Stimulated activated CD8-positive, alpha-beta memory T cell treated with anti-CD3 and anti-CD28 coated beads, Interleukin-4, amount 100 ng/mL, for 1 hour (primary cell): ENCODE measurements at places on chromosomes 5 and 9.

- no peak for DNase-seq
These were observed 311.8 kb upstream of the DMRT1 start for GRCh38 chr9:529731-530130.

GRCh38 chr5:87754009-87754757, 341.5 kb upstream of the CCNH start:
- DNase-seq, result no peak

GRCh38 chr9:95230046-95230445, 87.5 kb downstream of the FANCC start:
- DNase-seq, result no peak

GRCh38 chr5:149400304-149400703, 21.2 kb upstream of the IL17B start:
- no peak for DNase-seq

GRCh38 chr9:89969156-89969675, 364.4 kb downstream of the GADD45G start:
- no peak for DNase-seq

- DNase-seq, result no peak
These were observed 62.3 kb downstream of the RGS3 start for GRCh38 chr9:113525831-113526230.

DNA sequence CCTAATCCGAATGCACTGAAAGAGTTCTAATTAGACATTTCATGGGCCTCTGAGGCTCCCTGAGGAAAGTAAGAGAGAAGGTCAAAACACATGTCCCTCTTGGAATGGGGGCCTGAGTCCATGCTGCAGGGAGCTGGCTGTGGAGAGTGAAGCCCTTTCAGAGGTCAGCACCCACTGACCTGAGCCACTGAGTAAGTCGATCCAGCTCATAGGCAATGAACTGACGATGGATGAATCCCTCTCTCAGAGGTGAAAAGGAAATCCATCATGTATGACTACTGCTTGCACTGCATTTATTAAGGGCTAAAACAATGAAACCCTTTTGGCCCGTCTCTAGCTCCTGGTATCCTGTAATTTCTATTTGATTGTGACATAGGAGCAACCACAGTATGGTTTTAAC, 288.9 kb upstream of the VLDLR start:
- no peak for DNase-seq

DNA sequence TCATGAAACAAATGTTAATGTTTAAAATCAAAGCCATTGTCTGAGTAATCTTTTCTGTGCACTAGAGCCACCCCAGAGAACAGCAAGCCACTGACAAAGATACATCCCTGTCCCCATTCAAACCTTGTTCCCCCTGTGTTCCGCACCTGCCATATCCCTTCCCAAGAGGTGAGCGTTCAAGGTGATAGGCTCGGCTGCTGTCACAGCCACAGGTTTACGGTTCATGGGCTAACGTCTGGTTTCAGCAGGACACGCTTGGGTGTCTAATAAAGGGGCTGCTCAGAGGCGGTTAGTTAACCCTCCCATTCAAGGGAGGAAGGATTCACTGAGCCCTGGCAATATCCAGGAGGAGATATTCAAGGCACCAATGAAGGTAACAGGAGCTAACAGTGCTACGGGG, 24.5 kb upstream of the LAMC3 start:
- no peak for DNase-seq

DNA sequence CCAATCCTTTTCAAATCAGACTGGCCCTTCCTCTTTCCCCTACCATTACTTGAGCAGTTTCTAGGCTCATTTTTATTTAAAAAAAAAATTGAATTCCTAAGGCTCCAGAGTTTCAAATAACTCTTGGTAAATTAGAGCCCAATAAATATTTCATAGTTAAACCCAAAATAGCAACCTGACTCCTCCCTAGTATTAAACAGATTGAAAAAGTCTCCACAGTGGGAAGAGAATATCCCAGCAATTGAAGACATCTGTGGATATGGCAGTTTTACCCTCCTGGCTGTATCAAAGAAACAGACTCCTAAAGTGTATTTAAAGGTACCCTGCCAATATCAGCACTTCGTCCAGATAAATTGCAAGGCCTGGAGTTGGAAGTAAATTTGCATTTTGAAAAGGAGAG, 52.7 kb upstream of the GDNF start:
- no peak for DNase-seq

- no peak for DNase-seq
These were observed 9.6 kb downstream of the NSUN2 start for GRCh38 chr5:6623228-6623627.

DNA sequence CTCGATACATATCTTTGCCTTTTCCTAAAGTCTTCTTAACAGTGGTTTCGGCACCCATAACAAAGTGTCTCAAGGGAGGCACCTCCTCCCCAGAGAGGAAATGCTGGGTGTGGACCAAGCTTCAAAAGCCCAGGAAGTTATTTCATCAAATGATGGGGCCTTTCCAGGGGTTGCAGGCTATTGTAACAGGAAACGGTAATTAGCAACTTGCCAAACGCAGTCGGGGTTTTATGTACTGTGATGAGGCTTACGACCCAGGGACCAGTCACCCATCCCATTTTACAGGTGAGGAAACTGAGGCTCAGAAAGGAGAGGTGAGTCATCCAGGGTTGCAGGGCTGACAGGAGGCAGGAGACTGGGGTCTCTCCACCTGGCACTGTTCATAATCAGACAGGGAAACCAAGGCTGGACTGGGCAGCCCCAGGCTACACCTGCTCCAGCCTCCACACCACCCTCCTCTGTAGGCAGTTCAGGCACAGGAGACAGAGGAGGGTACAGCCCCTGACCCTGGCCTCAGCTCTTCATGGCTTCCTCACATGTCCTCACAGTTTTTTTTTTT, 30.0 kb upstream of the SUSD3 start:
- DNase-seq, result peak; percentile 25

- DNase-seq, result no peak
These were observed 40.7 kb downstream of the KIAA0825 start for GRCh38 chr5:94577466-94578245.

DNA sequence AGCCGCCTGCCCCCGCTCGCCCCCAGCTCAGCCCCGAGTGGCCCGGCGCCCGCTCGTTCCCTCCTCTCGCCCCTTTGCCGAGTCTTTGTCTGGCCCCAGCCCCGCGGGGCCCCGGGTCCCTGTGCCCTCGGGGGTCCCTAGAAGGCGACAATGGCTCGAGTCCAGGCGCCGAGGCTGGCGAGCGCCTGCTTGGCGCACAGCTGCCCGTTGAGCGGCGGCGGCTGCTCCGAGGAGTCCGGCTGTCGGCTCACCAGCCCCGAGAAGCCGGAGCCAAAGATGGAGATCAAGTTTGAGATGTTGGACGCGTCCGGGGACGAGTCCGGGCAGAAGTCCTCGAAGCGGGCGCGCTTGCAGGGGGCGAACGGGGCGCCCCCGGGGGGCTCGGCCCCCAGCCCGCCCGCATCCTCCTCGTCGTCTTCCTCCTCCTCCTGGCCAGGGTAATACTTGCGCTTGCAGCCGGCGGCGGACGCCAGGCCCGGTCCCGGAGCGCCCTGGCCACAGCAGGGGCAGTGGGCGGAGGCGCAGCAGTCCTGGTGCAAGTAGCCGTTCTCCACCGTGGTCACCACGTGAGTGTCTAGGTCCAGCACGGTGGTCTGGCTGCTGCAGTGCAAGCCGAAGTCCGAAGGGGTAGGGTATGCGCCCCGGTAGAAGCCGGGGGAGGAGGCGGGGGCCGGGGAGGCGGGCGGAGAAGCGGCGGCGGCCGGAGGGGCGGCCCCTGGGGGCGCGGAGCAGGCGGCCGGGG, 1.2 kb downstream of the IER5L start:
- no peak for DNase-seq

- DNase-seq, result no peak
These were observed 130.2 kb upstream of the FSTL4 start for GRCh38 chr5:133742431-133742988.

GRCh38 chr9:21583628-21584377, 101.7 kb upstream of the IFNE start:
- DNase-seq, result no peak

- DNase-seq, result no peak
These were observed 366.9 kb downstream of the DMRTA1 start for GRCh38 chr9:22813529-22813928.

GRCh38 chr9:90433398-90433941, 209.2 kb downstream of the DIRAS2 start:
- DNase-seq, result no peak

GRCh38 chr9:126376311-126377175, 49.9 kb downstream of the MVB12B start:
- no peak for DNase-seq

GRCh38 chr9:130327781-130328348, 62.3 kb downstream of the HMCN2 start:
- DNase-seq, result no peak

- DNase-seq, result no peak
These were observed 4.9 kb downstream of the SLC25A51 start for GRCh38 chr9:37899041-37899440.

- no peak for DNase-seq
These were observed 90.8 kb downstream of the PLPPR1 start for GRCh38 chr9:101119206-101119819.

DNA sequence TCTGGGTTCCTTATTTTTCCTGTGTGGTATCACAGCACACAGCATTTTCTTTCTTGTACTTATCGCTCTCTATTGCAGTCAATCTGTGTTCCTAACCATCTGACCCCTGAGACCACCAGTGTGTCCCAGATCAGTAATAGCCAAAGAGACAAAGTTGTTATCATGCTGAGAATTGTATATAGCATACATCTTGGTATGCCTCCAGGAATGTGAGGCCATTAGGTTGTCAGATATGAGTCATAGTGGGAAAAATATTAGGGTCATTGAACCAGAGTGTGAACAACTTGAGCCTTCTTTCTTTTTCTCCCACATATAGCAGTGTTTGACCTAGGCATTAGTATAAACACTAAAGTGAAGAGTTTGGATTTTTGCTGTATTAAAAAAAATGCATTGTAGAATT, 106.3 kb downstream of the NDUFAF2 start:
- no peak for DNase-seq

DNA sequence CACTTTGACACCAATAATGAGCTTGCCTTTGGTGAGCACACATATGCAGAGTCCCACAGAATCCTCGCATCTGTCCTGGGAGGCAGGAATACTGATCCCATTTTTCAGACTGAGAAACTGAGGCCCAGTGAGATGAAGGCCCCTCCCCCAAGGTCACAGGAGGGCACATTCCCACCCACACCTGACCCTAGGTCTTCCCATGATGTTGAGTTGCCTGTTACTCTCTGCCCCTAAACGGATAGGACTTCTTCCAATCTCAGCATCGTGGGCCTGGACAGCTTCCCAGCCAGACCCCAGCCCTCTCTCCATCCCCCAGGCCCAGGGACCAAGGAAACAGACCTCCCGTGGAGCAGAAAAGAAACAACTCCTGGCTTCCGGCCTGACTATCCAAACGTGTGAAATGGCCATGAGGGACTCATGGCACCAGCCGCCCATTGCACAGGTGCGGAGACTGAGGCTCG, 877 bp downstream of the SH3GLB2 start:
- no peak for DNase-seq

- DNase-seq, result no peak
These were observed 219.5 kb downstream of the PCSK5 start for GRCh38 chr9:76109953-76110352.

- DNase-seq, result no peak
These were observed 12.6 kb upstream of the CCNG1 start for GRCh38 chr5:163424836-163425235.

GRCh38 chr9:74711341-74711740, 176.4 kb downstream of the TRPM6 start:
- no peak for DNase-seq

GRCh38 chr5:14745753-14746152, 81.2 kb downstream of the OTULIN start:
- peak; percentile 15 for DNase-seq

- DNase-seq, result no peak
These were observed 8.7 kb downstream of the PAPPA start for GRCh38 chr9:116162241-116162781.

GRCh38 chr9:132590037-132590317, 7.6 kb downstream of the BARHL1 start:
- DNase-seq, result no peak

DNA sequence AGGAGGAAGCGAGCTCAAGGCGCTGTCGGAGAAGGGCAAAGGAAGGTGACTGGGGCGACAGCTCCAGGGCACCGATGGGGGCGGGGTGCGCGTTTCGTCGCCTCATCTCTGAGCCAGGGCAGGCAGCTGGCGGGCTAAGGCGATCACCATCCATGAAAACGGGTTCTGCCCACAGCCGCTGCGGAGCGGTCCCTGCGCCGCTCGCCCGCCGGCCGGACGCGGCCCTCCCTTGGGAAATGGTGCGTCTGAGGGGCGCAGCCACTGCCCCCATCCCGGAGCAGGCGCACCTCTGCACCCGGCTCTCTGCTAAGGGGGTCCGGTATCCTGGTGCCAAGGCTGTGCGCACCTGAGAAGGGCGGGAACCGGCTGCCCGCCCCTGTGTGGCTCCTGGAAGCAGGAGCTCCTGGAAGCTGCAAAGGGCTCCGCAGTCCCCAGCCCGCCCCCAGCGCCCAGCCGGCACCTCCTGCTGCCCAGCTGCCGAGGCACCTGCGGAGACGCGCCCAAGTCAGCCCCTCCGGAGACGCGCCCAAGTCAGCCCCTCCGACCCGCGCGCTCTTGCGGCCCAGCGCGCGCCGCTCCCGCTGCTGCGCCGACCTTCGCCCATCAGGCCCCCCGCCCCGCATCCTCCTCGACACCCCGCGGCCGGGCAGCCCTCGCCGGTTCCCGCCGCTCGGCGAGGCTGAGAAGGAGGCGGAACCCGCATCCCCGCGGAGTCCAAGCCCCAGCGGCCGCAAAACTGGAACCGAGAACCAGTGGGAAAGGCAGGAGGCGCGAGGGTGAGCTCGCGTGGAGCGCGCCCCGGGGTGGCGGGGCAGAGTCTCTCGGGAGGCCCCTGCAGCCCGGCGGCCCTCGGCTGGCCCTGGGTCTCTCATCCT, 757 bp downstream of the ANKRD34B start:
- no peak for DNase-seq

DNA sequence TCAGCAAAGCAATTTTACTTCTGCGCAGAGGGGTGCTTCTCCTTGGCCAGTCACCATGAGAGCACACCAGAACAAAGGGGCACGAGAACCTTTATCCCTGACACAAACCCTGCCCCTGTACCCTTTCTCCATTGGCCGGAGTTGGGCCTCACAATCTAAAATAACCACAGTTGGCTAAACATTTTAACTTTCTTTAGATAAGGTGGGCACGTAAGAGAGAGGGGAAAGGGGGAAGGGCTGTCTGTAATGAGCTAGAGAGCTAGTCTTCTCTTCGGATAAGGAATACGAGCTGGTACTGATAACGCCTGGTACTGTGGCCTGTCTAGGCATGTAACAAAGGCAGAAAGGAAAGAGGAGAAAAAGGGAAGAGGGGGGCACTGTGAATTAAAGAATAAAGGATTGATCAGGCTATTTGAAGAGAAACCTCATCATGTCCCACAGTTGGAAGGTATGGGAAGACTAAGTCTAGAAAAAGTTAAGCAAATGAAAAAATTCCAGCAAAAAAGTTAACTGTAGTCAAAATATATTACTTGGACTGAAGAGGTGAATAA, 1.8 kb upstream of the IARS1 start:
- DNase-seq, result no peak
